ENCODE measurements at places on chromosomes 12 and 14.

GRCh38 chr12:100185361-100185894 lies 15.2 kb upstream of the ACTR6 start:
- no peak for DNase-seq

DNA sequence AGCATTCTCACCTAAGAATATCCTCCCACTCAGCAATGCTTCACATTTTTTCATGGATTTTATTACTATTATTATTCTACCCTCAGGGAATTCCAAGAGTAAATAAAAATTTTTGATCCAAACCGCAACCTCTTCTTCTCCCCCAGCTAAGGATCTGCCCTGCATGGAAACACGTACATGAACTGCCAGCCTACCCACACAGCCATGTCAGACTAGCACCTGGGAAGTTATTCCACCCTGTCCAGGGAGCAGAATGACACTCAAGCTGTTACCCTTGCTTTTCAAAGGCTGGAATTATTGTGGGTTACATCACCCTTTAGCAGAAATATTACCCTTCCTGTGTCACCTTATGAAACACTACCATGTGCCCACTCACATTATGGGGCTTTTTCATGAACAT lies 227.3 kb upstream of the USP15 start:
- no peak for DNase-seq

GRCh38 chr14:100911665-100912316 lies 8.3 kb upstream of the RTL1 start:
- no peak for DNase-seq

GRCh38 chr14:71166180-71166837 lies 259.1 kb downstream of the PCNX1 start:
- no peak for DNase-seq

- no peak for DNase-seq
These were observed 43.3 kb downstream of the SLC24A4 start for GRCh38 chr14:92366237-92366636.
